Activated T-helper 17 cell treated with anti-CD3 and anti-CD28 coated beads, Interleukin-2, amount 50 U/mL, for 72 hours (primary cell): ENCODE measurements at places on chromosomes 6 and 20.
A peak's percentile ranks its signal among the peaks of the same experiment; 100 is the strongest.

GRCh38 chr20:34541264-34541901, 17.1 kb upstream of the MAP1LC3A start:
- ATAC-seq = peak; percentile 73

GRCh38 chr6:52417675-52418111, 2.4 kb upstream of the EFHC1 start:
- no peak for ATAC-seq

- ATAC-seq = no peak
Measured at GRCh38 chr6:131427434-131428058, 145.5 kb upstream of the ARG1 start.

DNA sequence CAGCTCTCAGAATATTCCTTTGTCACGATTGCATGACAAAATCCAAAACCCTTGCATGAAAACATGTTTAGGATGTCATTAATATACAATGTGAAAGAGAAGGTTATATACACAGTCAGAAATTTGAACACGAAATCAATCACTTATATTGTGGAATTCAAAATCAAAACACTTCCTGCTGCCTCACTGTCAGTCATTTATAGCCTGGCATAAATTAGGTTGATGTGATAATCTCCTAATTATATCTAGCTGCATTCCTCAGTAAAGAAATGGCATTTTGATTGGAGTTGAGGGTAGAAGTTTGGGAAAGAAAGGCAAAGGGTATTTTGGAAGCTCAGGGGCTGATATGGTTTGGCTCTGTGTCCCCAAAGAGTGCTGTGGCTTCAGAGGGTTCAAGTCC, 24.1 kb upstream of the BEND6 start:
- ATAC-seq = no peak

GRCh38 chr6:5504078-5504477, 242.8 kb downstream of the FARS2 start:
- no peak for ATAC-seq

- ATAC-seq = no peak
Measured at GRCh38 chr6:158628542-158628941, 16.0 kb downstream of the DYNLT1 start.

- ATAC-seq = peak; percentile 31
Measured at GRCh38 chr6:131063764-131064272, 773 bp upstream of the EPB41L2 start.

DNA sequence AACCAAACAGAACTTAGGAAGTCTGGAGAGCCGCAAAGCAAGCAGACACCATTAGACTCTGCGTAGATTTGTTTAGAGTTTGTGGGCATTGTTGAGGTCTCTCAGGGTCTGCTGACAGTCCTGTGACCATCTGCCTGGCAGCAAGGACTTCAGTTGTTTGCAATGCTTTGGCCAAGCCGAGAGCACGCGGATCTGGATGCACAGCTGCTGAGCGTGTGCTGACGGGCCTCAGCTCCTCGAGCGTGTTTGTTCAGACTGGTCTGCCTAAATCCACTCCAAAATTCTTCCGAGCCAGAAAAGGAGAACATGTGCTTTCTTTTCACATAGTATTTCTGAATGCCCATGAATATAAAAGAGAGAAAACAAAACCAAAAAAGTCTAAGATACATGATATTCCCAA, 159.0 kb downstream of the ZNF217 start:
- ATAC-seq = no peak

DNA sequence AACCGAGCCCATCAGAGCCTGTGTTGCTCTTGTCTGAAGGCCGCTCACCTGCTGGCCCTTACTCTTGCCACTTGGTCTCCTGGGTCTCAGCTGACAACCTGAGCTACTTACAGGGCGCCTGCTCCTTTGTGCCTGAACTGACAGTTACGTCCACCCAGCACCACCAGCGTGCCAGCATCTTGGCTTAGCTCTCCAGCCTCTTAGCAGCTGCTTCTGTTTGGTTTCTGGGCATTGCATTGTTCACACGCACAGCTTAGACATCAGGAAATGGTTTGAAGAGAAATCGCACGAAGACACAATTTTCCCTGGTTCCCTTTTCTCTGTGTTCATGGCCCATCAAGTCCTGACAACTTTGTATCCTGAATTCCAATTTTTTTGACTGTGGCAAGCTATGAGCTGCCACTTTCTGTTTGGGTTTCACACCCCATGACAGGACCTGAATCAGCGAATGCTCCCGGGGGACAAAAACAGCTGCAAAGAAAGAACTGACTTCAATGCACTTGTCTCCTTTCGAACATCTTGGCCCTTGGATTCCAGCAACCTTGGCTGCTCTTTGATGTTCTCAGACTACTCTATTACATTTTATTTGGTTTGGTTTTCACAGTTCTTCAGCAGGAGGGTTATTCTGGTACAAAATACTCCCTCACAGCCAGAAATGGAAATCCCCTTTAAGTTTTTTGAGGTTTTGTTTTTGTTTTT, 45.2 kb upstream of the LY86 start:
- no peak for ATAC-seq

DNA sequence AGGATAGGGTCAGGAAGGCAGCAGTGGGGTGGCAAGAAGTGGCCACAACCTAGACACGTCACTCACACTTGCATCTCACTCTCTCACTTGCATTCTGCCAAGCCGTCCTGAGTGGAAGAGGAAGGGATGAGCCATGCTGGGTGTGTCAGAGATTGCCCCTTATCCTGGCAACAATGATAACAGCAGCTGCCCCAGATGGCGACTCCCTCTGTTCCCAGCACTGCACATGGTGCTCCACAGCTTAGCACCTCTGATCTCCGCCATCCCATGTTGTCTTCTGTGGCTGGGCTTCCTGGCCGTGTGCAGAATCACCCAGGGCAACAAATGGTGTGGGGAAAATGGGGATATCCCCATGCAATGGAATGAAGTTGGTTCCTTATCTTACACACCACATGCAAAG, 11.1 kb downstream of the KCNB1 start:
- no peak for ATAC-seq

DNA sequence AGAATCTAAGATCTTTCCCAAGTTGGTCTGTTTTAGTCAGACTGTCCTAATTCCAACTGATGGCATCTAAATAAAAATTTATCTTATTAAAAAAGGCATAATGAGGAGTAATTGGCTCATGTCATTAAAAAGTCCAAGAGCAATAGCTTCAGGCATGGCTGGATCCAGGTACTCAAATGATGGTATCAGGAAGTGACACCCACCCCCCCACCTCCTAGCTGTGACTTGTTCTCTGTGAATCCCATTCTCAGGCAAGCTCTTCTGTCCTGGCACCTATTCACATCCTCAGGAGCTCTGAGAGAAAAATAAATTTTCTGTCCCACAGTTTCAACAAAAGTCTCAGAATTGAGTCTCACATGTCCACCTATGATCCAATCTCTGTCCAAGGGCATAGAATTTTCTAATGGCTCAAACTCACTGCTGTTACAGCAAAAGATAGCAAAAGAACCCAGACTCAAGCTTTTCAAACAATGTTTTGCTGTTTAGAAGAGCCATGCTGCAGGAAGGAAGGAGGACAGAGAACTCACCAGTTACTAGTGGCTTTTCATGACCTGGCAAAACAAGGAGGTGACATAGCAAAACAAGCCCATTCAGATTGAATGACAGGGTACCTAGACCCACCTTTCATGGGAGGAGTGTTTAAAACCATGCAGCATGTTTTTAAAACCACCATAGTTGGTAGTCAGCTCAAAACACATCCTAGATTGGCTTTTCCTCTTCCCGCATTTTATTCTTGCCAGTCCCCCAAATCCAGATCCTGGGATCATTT, 496.1 kb downstream of the PREX1 start:
- no peak for ATAC-seq

GRCh38 chr6:134196568-134197193, 121.2 kb downstream of the SGK1 start:
- ATAC-seq = peak; percentile 96

DNA sequence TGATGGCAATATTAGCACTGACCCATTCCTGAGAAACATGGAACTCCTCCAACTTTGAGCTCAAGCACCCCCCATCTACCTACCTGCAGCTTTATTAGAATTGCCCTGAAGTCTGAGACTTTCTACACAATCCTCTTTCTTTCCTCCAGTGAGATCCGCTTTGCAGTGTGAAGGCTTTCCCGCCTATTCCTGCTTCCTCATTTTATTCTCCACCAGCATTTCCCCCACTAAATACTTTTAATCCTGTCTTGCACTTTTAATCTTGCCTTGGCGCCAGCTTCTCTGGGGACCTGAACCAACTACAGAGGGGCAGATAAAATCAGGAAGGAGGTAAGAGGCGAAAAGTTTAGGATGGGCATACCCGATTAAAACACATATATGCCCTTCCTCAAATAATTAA, 178.1 kb upstream of the PRDM1 start:
- no peak for ATAC-seq

- no peak for ATAC-seq
Measured at GRCh38 chr6:149921361-149921760, 1.6 kb downstream of the RAET1G start.

DNA sequence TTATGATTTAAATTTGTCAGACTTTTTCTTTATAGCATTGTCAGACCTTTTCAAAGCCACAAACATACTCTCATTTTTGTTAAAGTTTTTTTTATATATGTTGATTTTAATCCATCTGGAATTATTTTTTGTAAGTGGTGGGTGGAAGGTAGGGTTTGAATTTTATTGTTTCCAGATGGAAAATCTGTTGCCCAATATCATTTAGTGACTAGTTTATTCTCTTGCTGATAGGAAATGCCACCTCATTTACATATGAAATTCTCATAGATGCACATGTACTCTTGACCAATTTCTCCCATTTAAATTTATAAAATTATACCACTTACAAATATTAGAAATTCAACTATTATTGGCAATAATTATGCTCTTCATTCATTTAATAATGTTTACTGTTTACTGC, 52.1 kb upstream of the PLCB1 start:
- ATAC-seq = no peak

GRCh38 chr6:67560068-67560467, 1075.0 kb upstream of the ADGRB3 start:
- no peak for ATAC-seq

- ATAC-seq = peak; percentile 65
Measured at GRCh38 chr20:57392512-57393271, 1.5 kb downstream of the RBM38 start.

- ATAC-seq = no peak
Measured at GRCh38 chr6:149079911-149080491, 237.5 kb upstream of the TAB2 start.

DNA sequence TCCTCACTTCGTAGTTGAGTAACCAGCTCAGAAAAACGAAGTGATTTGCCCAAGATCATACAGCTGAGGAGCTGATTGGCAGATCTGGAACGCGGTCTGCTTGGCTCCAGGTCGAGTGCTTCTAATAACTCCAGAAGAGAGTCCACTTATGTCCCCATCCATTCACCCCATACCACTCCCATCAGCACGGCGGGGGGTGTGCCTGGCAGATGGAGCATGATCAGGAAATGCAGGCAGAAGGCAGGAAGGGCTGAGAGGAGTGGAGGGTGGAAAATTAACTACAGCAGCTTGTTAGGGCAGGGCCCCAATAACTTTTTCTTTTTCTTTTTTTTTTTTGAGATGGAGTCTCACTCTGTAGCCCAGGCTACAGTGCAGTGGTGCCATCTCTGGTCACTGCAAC, 15.0 kb downstream of the FITM2 start:
- ATAC-seq = no peak

GRCh38 chr6:122140031-122140430, 259.4 kb upstream of the HSF2 start:
- ATAC-seq = no peak

GRCh38 chr6:31727034-31727716, 1.9 kb downstream of the DDAH2 start:
- ATAC-seq = no peak

- ATAC-seq = no peak
Measured at GRCh38 chr20:4027590-4028265, 12.4 kb upstream of the RNF24 start.

DNA sequence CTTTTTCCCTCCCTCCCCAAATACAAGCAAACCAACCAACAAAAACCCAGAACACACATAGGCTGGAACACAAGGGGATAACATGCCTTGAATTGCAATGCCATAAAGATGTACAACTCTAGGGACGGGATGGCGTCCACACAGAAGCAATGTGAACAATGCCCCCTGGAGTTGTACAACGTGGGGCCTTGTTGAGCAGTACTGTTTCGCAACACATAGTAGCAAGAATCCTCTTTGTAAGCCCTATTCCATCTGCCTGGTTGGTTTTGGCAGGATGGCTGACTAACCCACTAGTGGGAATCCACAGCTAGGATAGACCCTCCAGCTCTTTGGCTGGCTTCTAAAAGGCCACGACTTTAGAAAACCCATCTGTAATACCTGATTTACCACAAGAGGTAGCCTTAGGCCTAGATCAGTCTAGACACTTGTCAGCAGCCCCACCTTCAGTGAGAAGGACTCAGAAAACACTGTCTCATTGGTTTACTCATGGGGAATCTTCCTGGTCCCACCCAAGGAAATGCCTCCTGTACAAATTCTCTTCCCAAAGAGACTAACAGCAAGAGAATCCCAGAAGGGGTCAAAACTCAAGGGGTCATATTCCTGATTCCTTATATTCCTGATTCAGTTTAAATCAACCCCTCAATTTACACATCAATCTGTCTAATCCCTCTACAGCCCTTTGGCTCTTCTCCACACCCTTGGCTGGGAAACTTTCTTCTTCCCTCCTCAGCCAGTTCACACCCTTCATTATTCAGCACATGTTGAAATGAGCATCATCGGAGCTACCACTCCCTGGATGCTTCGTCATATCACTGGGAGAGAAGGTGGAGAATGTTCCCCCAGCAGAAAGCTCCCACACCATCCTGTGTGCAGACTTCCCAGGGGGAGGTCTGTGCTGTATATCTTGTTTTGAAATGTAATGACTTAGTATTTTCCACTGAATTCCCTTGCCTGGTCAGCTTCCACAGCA, 622.4 kb upstream of the FLRT3 start:
- no peak for ATAC-seq

DNA sequence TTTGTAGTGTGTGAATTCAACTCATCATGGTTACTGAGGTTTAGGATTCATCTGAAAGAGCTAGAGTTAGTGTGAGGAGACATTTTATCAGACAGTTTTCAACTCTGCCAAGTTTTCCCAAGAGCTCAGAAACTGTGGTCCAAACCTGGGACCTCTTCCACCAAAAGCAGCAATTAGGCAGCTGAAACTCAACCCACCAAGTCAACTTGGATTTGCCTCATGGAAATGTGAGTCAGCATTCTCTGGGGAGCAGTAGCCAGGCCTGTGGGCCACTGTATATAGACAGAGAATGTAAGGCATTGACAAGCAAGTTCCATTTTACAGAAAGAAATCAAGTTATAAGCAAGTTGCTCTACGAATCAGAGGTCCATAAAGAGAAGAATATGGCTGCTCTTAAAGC, 178.8 kb upstream of the HDDC2 start:
- no peak for ATAC-seq

DNA sequence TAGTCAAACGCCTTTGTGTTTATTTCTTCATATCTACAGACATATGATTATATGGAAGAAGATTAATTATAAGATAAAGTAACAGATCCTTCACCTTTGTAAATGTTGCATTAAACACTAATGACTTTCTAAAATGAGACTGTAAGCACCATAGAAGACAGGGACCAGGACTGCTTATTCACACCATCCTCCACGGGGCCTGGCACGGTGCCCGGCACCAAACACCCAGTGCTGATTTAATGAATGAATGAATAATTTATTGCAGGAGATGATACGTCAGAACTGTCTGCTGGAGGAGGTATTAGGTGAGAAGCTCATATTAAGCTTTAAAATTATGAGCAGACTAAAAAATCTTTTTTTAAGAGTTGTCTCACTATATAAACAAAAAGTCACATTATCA, 88.3 kb downstream of the SLX4IP start:
- no peak for ATAC-seq
